Natural killer cell (primary cell): ENCODE measurements at places on chromosomes 7 and 10. TPM values are rescaled to one million over a fixed set of nuclear protein-coding genes. Genes with fewer than 3 reads are reported as not detected.

The DKK1 gene
- not detected for total RNA-seq

The OPN1SW gene
- not detected for total RNA-seq

The ZNF804B gene
- total RNA-seq, result not detected

The ELAPOR2 gene
- total RNA-seq, result 8.6 TPM

The TMEM243 gene
- 61.8 TPM for total RNA-seq

The MMP21 gene
- 0.32 TPM for total RNA-seq

The TSPAN33 gene
- total RNA-seq, result 5.1 TPM

The MSMB gene
- not detected for total RNA-seq

The ETV1 gene
- 0.53 TPM for total RNA-seq
